SHP77 (cell line): ENCODE measurements at places on chromosomes 11 and 22.

DNA sequence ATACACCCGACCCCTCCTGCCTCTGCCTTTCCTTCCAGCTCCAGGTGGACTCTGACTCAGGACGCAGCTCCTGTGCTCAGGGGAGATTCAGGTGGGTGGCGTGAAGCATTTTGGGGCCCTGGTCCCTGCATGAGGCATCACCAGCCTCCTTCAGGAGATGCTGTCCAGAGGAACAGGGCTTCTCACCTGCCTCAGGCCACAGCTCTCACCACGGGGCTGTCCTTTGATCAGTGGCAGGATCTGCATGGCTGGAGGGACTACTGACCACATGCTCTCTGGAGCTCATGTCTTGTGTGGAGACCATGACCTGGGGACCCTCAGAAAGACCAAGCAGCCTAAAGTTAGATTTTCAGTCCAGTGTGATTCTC lies 58.8 kb downstream of the GGTLC2 start:
- DNase-seq = no peak

- no peak for DNase-seq
These were observed 335 bp downstream of the ZNF408 start for GRCh38 chr11:46701078-46701654.

DNA sequence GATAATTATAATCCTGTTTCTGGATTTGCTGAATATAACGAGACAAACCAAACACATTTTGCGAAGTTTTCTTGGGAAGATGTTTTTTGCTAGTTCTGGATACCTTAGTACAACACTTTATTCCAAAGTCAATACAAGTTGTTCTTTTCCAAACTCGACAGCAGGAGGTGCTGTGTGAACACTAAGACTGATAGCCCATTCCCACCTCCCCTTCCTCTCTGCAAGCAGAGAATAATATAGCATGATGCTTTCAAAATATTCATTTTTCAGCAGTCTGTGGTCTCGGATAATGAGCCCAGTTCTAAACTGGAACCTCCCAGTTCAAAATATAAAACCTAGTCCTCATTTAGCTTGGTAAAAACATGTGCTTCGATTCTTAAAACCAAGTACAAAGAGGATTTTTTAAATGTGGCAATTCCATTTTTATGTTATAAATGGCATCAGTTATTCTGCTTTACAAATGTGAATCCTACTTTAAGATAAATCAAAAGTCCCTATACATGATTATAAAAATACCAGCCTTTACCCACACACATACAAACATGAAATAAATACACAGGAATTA lies 129.1 kb downstream of the DCDC1 start:
- peak; percentile 60 for DNase-seq

- no peak for DNase-seq
These were observed 10.5 kb downstream of the YWHAH start for GRCh38 chr22:31954535-31955523.

DNA sequence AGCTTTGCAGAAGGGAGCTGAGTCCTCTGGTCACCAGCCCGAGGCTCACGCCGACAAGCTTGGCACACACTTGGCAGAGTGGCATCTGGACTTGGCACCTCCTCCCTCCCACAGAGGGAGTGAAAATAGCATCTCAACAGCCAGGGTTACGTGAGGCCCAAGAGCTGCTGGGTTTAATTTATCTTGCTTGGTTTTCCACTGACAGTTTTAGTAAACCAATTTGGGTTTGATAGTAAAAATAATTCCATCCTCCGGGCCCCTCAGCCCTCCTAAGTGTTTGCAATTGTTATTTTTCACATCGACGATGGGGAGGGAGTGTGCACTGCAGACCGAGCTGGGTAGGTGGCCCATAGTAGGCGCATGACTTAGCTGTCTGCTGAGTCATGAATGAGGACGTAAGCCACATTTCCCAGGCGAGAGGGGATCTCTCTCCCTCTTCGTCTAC lies 107.6 kb upstream of the ASPHD2 start:
- peak; percentile 13 for DNase-seq

DNA sequence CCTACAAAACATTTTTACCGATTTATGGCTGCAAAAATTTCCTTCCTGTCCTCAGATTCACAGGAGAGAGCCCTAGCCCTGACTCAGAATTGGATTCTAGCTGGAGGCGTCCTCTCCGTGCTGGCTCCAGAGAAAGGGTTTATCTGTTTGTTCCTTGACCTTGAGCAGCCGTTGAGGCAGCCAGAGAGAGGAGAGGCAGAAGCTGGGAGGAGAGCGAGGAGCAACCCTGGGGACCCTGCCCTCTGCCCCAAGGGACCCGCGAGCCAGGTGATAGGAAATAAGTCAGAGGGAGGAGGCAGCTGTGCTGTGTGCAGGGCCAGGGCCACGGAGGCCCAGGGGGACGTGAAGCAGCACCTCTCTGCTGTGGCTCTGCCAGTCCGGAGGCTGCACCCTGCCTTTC lies 75.6 kb downstream of the IGLL1 start:
- no peak for DNase-seq

- no peak for DNase-seq
These were observed 97.9 kb downstream of the RCN1 start for GRCh38 chr11:32188785-32189184.

GRCh38 chr22:19889951-19890350 lies 35.3 kb upstream of the GNB1L start:
- DNase-seq = peak; percentile 14

DNA sequence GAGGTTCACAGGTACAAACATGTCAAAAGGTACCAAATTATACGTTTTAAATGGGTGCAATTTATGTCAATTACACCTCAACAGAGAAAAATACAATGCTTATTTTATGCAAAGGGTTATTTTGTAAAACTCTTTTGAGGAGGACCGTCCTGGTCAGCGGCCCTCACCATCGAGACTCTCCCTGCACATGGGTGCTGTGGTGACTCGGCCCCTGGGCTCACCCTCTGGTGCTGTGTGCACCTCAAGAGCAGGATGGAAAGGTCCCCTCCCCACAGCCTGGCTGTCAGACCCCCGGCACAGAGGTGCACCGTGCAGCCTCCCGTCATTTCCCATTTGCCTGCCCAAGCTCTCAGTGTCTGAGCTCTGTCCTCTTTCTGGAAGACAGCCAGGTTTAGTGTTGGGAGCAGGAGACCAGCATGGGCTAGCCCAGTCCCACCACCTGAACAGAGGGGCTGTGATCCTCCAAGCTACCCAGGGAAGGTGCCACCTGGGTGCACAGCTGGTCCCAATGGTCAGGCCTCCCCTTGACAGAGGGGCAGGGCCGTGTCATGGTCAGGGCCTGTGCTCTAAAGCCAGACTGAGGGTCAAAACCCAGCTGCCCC lies 41.8 kb upstream of the PRODH start:
- DNase-seq = no peak

- no peak for DNase-seq
These were observed 677.7 kb downstream of the BRD1 start for GRCh38 chr22:49149721-49150608.

GRCh38 chr22:23302171-23303002 lies 122.1 kb downstream of the BCR start:
- no peak for DNase-seq

- DNase-seq = no peak
These were observed 14.7 kb downstream of the GATD1 start for GRCh38 chr11:762421-763072.

GRCh38 chr11:59076876-59077571 lies 9.1 kb upstream of the GLYATL1B start:
- no peak for DNase-seq

- no peak for DNase-seq
These were observed 65.2 kb upstream of the LARGE1 start for GRCh38 chr22:33985506-33985905.

DNA sequence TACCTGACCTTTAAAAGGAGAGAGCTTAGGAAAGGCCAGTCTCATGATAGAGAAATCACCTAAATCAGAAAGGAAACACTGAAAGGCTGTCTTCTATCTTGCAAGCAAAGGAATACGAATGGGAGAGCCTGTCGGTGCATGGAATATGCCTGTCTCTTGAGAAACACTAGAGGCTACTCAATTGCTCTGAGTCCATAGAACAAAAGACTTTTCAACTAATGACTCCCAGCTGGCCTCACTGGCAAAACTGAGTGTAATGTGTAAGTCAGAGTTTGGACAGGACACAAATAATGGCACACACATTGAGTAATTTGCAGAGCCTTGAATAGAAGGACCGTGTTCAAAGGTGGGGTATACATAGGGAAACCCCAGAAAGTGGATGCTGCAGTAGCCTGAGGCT lies 171.0 kb upstream of the ARHGAP20 start:
- no peak for DNase-seq

DNA sequence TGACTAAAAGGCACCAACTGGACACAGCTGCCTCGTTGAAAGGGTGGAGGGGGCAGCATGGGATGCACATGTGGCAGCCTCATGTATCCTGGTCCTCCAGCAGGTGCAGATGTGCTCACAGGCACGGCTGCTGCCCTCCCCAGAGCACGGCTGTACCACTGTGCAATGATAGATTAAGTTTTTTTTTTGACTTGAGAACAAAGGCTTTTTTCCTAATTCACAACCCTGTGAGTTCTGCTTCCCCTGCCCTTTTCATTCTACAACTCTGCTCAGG lies 11.4 kb downstream of the DKK3 start:
- no peak for DNase-seq

- no peak for DNase-seq
These were observed 100.5 kb downstream of the TTC17 start for GRCh38 chr11:43459246-43459645.

- no peak for DNase-seq
These were observed 761 bp downstream of the ZDHHC13 start for GRCh38 chr11:19117760-19118097.

DNA sequence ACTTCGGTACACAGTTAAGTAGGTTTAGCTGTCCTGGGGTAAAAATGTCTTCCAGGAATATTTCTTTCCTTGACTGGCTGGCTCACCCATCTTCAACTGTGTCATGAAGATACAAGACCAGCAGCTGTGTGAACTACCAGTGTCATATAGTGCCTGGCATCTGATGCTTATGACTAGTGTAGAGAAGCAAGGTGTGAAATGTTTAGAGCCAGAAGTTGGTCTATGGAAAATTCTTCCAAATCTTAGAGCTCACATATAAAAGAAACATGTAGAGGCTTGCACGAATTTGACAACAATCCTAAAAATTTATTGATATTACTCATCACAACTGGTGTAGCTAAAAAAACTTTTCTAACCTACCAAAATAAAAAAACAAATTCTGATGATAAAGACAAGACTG lies 54.4 kb downstream of the ARL14EP start:
- no peak for DNase-seq

DNA sequence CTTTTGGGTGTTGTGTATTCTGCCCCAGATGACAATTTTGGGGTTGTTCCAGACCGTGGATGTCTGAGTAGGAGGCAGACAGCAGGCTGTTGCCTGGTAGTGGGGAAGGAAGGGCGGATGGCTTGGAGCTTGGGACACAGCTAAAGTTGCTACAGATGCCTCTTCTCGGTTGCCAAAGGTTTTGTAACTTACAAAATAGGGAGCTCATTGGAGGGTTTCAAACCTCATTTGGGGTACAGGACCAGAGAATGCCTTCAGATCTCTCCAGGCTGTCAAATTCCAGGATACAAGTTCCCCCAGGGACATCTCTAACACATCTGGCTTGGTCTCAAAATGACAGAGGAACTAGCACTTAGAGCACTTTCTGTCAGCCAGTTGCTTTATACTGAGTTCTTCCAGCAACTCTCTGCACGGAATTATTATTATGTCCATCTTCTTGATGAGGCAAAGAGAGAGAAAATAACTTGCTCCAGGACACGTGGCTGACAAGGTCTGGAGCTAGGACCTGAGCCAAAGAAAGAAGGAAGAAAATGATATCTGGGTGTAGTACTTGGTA lies 56.0 kb downstream of the SLC1A2 start:
- no peak for DNase-seq

GRCh38 chr11:71535825-71536224 lies 2.0 kb upstream of the KRTAP5-8 start:
- DNase-seq = no peak

GRCh38 chr22:42758931-42759629 lies 38.4 kb upstream of the A4GALT start:
- DNase-seq = no peak

DNA sequence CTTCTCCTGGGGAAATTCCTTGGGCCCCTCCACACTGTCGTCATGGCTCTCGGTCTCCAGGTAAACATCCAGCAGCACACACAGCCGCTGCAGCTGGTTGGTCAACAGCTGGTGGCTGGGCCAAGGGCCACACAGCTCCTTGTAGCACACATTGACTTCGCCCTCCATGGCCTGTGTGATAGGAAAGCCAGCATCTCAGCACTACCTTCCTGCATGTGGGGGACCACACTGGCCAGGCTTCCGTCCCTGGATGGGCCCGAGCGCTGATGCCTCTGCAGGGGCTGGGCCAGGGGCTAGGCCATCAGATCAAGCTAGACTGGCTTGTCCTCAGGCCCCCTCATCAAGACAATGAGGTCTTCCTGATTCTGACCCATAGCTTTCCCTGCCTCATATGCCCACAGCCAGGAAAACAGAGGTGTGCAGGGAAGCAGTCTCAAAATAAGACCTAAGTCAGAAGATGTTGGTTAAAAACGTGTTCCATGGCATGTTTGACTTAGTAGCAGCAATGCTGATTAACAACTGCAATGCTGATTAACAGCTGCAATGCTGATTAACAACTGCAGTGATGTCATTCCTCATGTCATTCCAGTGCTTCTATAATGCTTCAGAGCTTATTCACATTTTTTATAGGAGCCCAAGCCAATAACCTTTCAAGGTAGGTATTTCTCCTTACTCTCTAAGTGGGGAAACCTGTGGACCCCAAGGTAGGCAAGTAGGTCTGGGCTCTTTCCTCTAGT lies 31.3 kb downstream of the NEFH start:
- no peak for DNase-seq

GRCh38 chr11:57405271-57405860 lies 14.9 kb upstream of the PRG2 start:
- no peak for DNase-seq

GRCh38 chr11:88017666-88018065 lies 157.6 kb downstream of the RAB38 start:
- DNase-seq = no peak

DNA sequence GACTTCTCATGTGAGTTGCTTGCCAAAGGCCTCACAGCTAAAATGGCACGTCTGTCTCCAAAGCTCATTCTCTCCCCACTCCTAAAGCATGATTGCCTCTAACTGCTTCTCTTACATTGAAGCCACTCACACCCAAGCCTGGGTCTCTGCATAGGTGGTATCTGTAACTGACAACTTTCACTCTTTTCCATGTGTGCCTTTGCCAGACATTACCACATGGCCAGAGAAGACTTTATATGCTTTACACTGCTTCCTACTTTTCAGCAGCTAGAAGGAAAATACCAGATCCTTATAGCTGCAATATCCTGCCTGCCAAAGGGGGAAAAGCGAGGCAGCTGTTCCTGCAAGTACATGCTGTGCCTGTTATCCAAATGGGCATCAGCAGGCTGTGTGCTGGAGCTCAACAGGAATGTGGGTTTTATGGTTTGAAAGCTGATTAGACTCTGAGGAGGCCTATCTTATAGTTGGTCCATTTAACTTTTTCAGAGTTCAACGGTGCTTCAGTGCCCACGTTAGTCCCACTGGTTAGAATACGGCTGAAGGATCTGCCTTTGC lies 547.1 kb downstream of the RAB38 start:
- no peak for DNase-seq

- DNase-seq = no peak
These were observed 147.4 kb upstream of the ZC3H12C start for GRCh38 chr11:109945626-109946321.
